Endodermal cell (in vitro differentiated cells): ENCODE measurements at places on chromosomes 5 and 9. TPM values are rescaled to one million over a fixed set of nuclear protein-coding genes. Genes with fewer than 3 reads are reported as not detected.
A peak's percentile ranks its signal among the peaks of the same experiment; 100 is the strongest.

- DNase-seq = no peak
These were observed 172.3 kb upstream of the PPP1R26 start for GRCh38 chr9:135307300-135307699.

DNA sequence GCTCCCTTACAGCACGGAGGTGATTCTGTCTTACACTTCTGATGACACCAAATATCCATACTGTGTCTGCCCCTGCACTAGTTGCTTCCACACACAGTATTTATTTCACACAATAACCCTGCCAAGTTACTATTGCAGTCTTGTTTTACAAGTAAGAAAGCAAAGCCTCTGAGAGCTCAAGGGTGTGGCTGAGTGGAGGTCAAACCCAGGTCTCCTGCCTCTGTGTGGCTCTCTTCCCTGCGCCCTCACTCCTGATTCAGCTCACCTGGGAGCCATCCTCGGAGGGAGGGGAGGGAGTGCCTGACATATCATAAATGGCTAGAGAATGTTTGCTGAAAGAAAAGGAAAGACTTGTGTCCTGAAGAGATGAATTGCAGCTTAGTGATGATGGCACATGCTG, 41.0 kb downstream of the MVB12B start:
- no peak for DNase-seq

GRCh38 chr5:98268162-98268860, 505.2 kb upstream of the RGMB start:
- no peak for DNase-seq

DNA sequence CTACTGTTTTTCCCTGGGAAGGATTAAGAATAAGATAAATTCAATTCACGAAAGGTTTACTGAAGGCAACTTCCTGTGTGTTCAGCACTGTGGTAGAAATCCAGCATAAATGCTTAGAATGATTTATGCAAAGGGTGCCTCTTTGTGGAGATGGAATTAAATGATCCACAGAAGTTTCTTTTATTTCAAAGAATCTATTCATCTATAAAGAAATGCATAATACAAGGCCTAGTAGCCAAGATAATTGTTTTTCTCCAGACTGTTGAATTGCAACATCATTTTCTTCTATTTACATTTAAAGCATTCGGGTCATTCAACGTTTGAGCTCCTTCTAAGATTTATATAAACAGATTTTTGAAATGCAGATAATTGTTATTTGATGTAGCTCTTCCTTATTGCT, 138.8 kb upstream of the NFIL3 start:
- no peak for DNase-seq

Gene WDR38
- not detected in 3 replicates for total RNA-seq

DNA sequence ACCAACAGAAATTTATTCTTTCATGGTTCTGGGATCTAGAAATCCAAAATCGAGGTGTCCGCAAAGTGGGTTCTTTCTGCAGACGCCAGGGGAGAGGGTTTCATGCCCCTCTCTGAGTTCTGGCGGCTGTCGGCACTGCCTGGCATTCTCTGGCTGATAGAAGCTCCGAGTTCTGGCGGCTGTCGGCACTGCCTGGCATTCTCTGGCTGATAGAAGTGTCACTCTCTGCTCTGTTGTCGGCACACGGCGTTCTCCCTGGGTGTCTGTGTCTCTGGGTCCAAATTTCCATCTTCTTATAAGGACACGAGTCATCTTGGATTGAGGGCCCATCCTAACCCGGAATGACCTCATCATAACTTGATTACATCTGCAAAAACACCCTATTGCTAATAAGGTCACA, 7.6 kb downstream of the GFI1B start:
- no peak for DNase-seq

Gene CDC20B
- 0.13 and 0.27 TPM in 2 replicates for total RNA-seq

Gene FAM169A
- 34.5 to 49.8 TPM (median 46.5 TPM) in 3 replicates for total RNA-seq

GRCh38 chr5:172194985-172195774, 1.2 kb downstream of the EFCAB9 start:
- peak; percentile 48 for DNase-seq

DNA sequence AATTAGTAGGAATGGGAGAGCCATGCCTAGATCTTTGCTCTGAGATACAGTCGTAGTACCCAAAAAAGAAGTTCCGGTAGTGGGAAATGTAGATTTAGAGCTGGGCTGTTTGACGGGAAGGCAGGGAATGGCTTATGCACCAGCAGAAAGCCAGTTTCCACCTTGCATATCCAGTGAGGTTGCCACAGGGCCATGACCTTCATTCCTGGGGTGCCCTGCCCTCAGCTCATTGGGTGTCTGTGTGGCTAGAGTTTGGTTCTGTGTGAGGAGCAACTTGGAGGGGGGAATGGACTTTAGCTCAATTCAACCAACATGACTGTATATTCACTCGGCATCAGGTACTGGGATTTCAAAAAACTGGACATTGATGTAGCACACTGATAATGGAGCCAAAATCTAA, 300.1 kb downstream of the MLLT3 start:
- DNase-seq = no peak

- DNase-seq = peak; percentile 64
These were observed 49.5 kb upstream of the MCCC2 start for GRCh38 chr5:71537687-71538086.

- DNase-seq = no peak
These were observed 616.3 kb downstream of the SLCO4C1 start for GRCh38 chr5:101679816-101680215.

Gene NKD2
- total RNA-seq = 5.3 to 13.9 TPM (median 11.1 TPM) in 3 replicates

Gene PCDHGC5
- total RNA-seq = 0.70 to 0.74 TPM (median 0.71 TPM) in 3 replicates

DNA sequence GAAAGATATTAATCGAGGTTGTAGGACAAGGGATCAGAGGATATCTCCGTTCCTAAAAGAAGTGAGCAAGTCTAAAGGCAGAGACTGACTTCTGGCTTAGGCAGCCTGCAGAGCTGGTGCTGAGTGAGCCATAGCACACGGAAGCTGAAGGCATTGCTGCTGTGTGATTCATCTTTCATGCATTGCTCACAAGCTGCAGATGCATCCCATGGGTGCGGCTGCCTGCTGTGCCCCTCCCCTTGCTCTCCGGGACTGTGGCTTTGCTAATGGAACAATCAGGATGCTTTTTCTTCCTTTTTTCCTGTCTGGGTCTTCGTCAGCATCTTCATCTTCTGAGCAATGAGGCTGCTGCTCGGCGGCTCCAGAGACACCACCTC, 341.4 kb downstream of the DIRAS2 start:
- DNase-seq = no peak

GRCh38 chr5:51651476-51651875, 268.2 kb downstream of the ISL1 start:
- no peak for DNase-seq

DNA sequence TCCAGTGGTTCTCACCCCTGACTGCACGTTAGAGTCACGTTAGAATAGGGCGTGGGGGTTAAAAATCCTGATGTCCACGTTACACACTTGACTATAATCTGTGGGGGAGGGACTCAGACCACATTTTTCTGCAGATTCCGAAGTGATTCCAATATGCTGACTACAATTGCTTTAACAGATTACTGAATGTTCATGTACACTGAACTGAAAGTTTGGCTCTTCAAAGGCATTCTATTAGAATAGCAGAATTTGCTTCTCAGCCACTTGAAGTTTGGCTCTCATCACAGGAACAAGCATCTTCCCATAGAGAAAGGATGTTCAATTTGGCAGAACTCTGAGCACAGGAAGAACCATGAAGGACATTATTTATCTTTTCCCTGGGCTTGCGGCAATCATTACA, 84.5 kb downstream of the HAPLN1 start:
- DNase-seq = no peak

GRCh38 chr9:15724016-15724415, 171.2 kb downstream of the CCDC171 start:
- no peak for DNase-seq

DNA sequence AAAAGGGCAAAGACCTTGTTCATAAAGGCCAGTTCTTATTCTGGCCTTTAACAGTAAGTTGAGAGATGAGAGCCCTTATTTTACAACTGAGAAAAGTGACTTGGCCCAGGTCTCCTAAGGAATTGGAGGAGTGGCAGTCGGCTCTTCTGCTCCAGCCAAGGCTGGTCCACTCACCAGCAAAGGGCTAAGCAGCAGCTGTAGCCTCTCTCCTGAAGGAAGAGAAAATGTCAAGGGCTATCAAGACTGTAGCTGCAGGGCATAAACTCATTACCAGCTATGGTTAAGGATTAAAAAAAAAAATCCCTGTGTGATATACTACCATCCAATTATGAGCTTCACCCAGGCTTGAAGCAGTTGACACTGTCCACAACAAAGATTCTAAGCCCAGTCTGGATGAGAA, 138.6 kb upstream of the RAD23B start:
- DNase-seq = no peak

Gene CDH9
- total RNA-seq = not detected in 2 replicates

DNA sequence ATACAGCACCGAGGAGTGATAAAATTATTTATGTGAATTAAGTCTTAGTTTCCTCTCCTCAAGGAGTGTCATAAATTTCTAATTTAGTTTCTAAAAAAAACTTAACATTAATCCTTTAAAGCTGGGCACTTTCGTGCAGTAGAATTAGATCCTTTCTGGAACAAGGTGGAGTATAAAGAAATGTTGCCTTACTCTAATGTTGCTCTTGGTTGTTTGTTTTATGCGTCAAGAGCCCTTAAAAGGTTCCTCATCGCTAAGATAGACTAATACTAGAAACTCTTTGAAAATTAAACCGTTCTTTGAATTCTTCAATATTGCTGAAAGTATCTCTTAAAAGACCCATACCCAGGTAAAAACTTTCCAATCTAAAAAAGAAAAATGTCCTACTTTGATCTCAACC, 83.6 kb upstream of the PLPP1 start:
- DNase-seq = no peak

GRCh38 chr9:69173891-69174615, at the start of gene TJP2:
Gene TJP2, plus strand, starts transcription at chr9:69174277. Its CDS starts 96 bp downstream, at chr9:69174373.
- DNase-seq = peak; percentile 88

- DNase-seq = no peak
These were observed 213.8 kb downstream of the GAPVD1 start for GRCh38 chr9:125475385-125475784.

GRCh38 chr5:43412156-43412555, at the start of gene CCL28:
Gene CCL28, minus strand, starts transcription at chr5:43412391. Its CDS starts 75 bp downstream, at chr5:43412316.
- DNase-seq = no peak

- DNase-seq = peak; percentile 67
These were observed 8.4 kb downstream of the IRX2 start for GRCh38 chr5:2742921-2743679.

GRCh38 chr5:82694711-82695285, 382.4 kb downstream of the TMEM167A start:
- DNase-seq = no peak

DNA sequence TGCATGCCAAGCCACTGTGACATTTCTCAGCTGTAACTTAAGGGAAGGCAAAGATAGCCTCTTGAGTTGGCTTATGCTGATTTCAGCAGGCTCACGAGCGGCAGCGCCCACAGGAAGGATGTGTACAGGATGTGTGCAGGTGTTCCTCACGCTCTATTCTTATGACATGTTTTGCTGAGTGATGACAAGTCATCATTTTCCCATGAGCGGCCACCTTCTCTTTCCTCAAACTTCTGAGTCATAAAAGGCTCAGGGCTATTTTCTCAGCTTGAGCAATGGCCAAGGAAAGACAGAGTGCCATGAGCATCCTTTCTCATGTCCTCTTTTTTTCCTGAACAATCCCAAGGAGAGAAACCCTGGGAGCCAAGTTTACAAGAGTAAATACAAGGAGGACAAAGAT, 365.9 kb downstream of the PLK2 start:
- DNase-seq = no peak

GRCh38 chr9:2181792-2182191, 166.6 kb downstream of the SMARCA2 start:
- DNase-seq = peak; percentile 90

DNA sequence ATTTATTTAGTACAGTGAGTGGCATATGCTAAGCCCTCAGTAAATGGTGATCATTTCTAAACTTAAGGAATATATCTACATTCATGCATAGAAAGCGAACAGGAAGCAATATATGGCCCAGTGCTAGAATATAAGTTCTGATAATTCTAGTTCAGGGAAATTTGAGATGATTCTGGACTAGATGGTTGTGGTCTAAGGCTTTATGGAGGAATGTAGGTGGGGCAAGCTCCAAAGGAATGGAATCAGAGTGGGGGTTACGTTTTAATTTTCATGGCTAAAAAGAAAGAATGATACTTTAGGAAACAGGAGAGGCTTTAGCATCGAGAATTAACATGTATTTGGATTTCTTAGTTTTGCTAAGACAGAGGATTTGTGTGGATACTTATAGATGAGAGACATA, 56.1 kb downstream of the MTREX start:
- DNase-seq = no peak

DNA sequence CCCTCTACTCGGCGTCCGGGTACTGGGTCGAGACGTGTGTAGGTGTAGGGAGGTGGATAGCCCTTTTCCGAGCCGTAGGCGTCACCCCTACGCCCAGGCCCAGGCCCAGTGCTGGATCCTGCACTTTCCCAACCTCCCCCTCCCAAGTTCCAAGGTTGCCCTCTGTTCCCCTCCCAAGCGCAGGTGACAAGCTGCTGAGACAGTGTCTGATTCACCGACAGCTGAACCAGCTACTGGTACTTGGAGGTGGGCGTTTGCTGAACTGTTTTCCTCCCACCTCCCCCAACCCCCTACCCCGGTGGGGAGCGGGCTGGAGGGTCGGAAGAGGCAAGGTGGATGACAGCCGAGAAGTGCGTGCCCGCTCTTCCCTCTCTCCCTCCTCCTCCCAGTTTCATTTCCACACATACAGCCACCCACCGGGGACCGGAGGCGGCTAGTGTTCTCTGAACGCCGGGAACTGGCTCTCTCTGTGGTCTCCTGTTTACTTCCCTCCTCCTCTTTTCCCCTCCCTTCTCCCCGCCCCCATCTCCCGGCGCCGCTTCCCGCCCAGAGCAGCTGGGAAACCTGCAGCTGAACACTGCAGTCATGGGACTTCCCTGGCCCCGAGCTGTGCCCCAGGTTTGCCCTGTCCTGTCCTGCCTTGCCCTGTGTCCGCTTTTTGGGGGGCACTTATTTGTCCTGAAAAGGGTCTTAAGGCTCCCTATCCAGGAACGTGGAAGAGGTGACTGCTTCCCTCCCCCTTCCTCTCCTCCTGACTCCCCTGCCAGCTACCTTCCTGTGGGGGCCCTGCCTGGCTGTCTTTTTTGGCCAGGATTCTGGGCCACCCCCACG, 6.2 kb upstream of the KLF9 start:
- peak; percentile 94 for DNase-seq

- peak; percentile 70 for DNase-seq
These were observed 92.0 kb upstream of the DNAH5 start for GRCh38 chr5:14036514-14036913.
